ENCODE measurements at places on chromosomes 4 and X.

- no peak for DNase-seq
These were observed 153.8 kb upstream of the AGA start for GRCh38 chr4:177596035-177596434.

- DNase-seq = no peak
These were observed 474.8 kb downstream of the PDGFC start for GRCh38 chr4:156496797-156497196.

- DNase-seq = no peak
These were observed 184.7 kb downstream of the KCNIP4 start for GRCh38 chr4:21763855-21764254.

GRCh38 chr4:111693758-111694157 is 451.5 kb upstream of the FAM241A start:
- DNase-seq = no peak

GRCh38 chr4:121070274-121070673 is 2.1 kb downstream of the NDNF start:
- no peak for DNase-seq

DNA sequence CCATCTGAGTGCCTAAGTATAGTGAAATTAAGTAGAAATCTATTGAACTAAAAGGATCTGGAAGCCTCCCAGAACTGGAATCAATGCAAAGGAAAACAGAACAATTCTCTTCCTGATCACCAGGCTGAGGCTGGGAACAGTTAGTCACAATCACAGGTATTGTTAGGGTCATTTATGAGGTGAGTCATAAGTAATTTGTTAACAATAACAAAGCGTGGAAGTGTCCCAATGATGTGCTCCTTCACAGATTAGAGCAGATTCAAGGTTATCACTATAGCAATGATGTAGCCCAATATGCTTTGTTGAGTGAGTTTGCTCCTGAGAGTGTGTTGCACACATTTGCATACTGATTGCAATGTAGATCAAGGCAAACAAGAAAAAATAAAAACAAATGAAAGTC is 228.1 kb downstream of the ZNF674 start:
- DNase-seq = no peak

- DNase-seq = no peak
These were observed 8.3 kb upstream of the HOPX start for GRCh38 chr4:56689201-56689969.

DNA sequence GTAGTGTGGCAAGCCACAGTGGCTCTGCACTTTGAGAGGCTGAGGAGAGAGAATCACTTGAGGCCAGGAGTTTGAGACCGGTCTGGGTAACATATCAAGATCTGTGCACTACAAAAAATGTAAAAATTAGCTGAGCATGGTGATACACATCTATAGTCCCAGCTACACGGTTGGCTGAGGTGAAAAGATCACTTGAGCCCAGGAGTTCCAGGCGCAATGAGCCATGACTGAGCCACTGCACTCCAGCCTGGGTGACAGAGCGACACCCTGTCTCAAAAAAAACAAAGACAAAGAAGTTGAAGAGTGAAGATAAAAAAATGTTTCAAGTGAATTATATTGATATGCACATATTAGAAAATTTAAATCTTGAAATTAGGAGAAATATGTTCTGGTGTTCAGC is 46.3 kb downstream of the SULT1B1 start:
- DNase-seq = no peak
